ENCODE measurements at places on chromosomes 3 and 15.

- no peak for DNase-seq
These were observed 50.7 kb downstream of the FAM43A start for GRCh38 chr3:194736277-194736895.

- no peak for DNase-seq
These were observed 143.8 kb downstream of the STT3B start for GRCh38 chr3:31676556-31676955.

GRCh38 chr3:152319831-152320617 lies 51.3 kb downstream of the MBNL1 start:
- DNase-seq, result no peak

DNA sequence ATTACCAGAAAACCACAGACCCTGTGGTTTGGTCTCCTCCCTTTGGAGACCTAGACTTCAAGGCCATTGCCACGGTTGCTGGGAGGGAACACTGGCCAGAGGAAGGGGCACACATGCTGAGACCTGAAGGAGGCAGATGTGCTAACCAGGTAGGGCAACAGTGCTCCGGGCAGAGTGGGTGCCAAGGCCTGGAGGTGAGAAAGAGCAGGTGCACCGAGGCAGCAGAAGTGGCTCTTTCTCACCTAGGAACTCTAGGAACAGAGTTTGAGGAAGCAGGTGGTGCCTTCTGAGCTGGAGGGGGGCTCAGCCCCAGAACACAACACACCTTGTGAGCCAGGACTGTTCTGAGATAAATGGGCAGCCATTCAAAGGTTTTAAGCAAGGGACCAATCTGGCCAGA lies 106.1 kb downstream of the MEGF11 start:
- no peak for DNase-seq

DNA sequence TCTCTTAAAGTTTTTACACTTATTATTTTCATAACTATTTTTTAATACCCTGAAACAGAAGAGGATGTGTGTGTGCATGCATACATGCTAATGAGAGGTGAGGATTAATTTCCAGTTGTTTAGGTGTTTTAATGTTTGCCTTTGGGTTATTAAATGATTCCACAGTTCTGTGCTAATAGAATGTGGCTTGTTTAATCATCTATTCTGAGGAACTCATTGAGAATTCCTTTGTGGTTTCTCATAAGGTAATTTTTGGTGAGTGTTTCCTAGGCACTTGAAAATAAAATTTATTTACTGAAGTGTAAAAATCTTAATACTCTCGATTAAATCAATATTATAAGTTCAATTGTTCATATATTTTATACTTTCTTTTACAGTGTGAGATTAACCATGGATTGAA lies 38.0 kb downstream of the STAC start:
- DNase-seq, result no peak

GRCh38 chr3:133763797-133764683 lies 17.8 kb downstream of the TF start:
- DNase-seq, result no peak

- no peak for DNase-seq
These were observed 34.7 kb downstream of the LMLN start for GRCh38 chr3:197994736-197995135.

DNA sequence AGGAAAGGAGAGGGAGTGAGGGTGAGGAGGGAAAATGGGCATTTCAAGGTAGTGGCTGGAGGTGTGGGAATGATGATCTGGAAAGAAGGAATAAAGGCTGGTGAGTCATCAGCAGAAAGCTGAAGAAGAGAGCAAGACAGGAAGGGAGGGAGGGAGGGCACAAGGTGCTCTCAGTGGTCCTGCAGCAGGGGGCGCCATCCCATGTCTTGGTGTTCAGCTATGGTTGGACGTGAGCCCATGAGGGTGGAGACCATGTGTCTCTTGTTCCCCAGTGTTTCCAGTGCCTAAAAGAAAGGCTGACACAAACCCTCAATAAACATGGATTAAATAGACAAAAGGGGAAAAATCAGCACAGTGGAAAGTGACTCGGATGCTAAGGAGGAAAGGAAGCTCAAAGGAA lies 228.5 kb downstream of the NTRK3 start:
- DNase-seq, result no peak

DNA sequence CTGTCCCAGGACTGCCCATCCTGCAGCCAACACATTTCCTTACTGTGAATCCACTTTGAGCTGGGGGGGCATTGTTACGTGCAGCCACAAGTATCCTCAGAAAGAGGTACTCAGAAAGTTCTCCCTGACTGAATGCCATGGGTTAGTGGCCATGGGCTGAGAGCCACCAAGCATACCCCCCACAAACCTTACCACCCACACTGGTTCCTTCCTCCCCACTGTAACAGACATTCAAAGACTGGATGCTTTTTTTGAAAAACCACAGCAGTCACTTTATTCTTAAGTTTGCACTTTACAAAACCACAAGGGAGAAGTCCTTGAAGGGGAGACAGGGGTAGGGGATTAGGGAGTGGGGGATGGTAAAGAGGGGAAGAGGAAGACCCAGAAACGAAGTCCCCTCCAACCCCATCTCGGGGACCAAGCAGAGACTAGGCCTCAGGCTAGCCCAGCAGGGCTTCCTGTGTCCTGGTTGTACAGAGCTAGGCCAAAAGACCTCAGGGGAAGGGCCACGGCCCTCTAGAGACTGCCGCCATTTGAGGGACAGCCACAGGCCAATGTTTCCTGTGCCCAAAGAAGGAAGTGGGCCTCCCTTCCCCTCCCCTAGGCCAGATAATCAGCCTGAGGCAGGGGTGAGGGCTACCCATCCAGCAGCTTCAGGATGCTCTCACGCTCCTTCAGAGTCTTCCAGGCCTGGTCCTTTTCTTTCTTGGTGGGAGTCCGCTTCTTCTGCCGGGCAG lies 10.1 kb upstream of the CAMK1 start:
- DNase-seq, result no peak

DNA sequence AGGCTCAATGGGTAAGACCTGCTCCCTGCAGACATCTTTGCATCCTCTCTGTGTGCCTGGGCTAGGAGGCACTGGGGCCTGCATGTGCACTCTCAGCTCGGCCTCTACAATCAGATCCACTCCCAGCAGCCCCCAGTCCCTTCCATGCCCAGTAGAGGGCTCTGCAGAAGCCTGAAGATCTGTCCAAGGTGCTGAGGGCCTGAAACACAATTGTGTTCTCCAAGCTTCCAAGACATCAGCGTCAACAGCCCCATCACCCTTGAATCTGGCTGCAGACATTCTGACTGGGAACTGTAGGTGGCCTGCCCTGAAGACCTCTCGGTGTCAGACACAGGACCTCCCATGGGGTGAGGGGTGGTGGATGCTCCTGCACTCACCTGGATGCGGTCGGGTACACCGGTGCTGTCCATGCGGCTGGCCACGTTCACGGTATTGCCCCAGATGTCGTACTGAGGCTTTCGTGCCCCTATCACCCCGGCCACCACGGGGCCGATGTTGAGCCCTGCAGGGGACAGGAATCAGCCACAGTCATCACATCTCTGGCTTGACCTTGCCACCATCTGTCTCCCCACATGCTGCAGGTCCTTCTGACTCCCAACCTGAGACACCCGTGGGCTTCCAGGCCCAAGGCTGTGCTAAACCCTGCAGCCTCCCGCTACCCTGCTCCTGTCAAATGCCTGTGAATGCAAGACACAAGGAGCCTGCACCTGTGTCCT lies 84.7 kb downstream of the SEC22A start:
- DNase-seq, result peak; percentile 29

GRCh38 chr15:28002867-28003266 lies 96.2 kb downstream of the OCA2 start:
- no peak for DNase-seq

- no peak for DNase-seq
These were observed 11.0 kb downstream of the PLIN1 start for GRCh38 chr15:89668171-89668570.

- DNase-seq, result no peak
These were observed 651.6 kb downstream of the NTRK3 start for GRCh38 chr15:87604857-87605446.

Data from D721Med (cell line).